ENCODE measurements at places on chromosomes 7 and 10.

- DNase-seq, result no peak
Measured at GRCh38 chr7:2182461-2182860, 50.3 kb downstream of the MAD1L1 start.

GRCh38 chr7:51175316-51175991 is 141.2 kb downstream of the COBL start:
- no peak for DNase-seq

DNA sequence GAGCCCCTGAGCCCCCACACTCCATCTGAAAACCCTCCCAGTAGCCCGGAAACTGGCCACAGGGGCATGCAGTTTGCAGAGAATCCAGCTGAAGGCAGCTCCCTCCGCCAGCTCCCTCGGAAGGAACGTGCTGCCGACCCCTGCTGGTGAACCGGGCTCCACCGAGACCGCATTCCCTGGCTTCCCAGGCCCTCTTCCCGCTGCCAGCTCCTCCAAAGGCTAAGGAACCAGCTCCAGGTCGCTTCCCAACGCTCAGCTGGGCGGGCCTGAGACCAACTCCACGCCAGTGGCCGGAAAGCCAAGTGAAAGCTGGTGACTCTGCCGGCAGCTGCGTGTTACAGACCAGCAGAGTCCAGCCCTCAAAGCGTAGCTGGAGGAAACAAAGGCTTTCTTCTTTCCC is 35.8 kb downstream of the GPER1 start:
- peak; percentile 64 for DNase-seq

DNA sequence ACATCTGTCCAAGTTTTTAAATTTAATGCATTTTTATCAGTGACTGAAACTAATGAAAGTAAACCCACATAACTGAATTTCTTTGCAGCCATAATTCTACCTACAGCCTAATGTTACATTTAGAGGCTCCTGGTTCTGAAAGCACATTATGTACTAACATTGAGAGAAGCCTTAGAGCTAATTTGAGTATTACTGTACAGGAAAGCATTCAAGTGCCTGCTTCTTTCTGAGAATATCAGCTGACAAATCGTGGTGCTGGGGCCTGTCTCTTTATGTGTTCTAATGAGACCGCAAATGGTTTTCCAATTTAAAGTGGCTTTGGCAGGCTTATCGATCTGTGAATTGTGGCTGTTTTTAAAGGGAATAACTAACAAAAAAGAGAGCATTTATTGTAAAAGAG is 32.3 kb upstream of the DGKB start:
- DNase-seq, result no peak

GRCh38 chr7:157271991-157272324 is 64.8 kb upstream of the DNAJB6 start:
- no peak for DNase-seq

GRCh38 chr10:3323865-3324498 is 151.4 kb upstream of the PITRM1 start:
- no peak for DNase-seq

DNA sequence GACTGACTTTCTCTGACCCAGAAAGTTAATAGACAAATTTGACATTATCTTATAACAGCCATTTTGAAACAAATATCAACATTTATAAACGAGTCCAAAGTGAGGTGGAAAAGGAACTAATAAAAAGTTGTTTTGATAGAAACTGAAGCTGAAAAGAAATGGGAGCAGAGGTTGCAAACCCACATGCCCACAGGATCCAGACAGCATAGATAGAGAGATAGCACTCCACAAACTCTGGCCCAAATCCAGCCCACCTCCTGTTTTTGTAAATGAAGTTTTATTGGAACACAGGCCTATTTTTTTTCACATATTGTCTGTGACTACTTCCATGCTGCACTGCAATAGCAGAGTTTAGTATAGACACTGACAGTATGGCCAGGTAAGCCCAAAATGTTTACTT is 171.9 kb downstream of the PRKG1 start:
- DNase-seq, result no peak

DNA sequence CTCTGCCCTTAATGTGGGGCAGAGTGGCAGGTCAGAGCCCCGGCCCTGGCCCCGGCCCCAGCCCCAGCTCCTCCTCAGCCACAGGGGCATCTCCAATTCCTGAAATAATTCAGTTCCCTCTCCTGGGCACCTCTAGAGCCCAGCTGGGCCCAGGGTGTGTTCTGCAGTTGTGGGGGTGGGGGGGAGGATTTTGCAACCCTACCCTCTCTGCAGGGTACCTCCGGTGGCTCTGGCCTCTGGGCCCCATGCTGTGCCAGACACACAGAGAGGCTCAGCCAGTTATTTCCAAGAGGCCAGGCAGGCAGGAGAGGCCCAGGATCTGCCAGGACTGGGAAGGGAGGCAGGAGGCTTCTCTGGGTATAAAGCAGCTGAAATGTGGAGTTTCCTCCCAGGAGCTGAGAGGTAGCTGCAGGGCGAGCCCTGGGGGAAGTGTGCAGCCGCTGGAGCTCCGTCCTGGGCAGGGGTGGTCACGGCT is 47.9 kb downstream of the PWWP2B start:
- no peak for DNase-seq

DNA sequence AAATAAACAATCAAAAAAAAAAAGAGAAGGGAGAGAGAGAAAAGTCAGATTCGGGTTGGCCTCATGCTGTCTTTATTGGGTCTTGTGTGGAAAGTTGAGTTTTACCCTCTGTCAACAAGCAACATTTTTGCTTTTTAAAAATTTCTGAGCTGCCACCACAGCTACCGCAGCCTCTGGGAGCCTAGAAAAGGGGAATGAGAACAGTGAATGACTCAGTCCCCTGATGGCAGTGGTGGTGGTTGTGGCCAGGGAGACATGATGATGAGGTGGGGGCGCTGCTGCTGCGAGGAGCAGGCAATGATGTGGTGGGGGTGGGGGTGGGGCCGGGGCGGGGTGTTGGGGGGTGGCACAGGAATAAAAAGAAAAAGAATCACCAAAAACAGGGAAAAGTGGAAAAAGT is 20.0 kb upstream of the CREB3L2 start:
- no peak for DNase-seq

DNA sequence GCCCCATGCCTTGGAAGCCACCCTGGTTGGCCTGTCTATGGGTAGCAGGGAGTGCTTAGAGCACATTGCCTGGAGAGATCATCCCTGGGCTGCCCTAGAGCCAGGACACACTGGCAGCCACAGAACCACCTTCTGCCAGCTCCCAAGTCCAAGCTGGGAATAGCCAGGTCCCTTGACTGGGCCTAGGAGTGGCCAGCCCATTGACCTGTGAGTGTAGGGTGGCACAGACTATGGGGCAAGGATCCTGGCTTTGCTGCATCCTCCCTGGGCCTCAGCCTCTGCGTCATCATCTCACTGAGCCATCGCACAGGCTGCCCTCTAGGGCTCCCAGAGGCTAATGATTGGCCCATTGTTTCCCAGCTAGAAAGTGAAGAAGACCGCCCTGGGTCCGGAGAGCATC is 7.0 kb downstream of the AQP1 start:
- DNase-seq, result no peak

GRCh38 chr10:104809288-104810090 is 168.4 kb downstream of the SORCS3 start:
- DNase-seq, result no peak

Measured in HEK293T (cell line).